ENCODE measurements at places on chromosomes 1 and 21.

GRCh38 chr1:923131-923990, at the start of gene SAMD11:
Gene SAMD11, plus strand, starts transcription at chr1:923923. Its CDS starts 509 bp downstream, at chr1:924432.
- DNase-seq: peak; percentile 48

GRCh38 chr1:238153939-238154338, 263.2 kb upstream of the ZP4 start:
- no peak for DNase-seq

DNA sequence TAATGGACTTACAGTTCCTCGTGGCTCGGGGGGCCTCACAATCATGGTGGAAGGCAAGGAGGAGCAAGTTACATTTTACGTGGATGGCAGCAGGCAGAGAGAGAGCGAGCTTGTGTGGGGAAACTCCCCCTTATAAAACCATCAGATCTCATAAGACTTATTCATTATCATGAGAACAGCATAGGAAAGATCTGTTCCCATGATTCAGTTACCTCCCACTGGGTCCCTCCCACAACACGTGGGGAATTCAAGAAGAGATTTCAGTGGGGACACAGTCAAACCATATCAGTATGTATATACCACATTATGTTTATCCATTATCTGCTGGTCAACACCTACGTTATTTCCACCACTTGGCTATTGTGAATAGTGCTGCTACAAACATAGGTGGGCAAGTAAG, 352.3 kb upstream of the B3GALT2 start:
- peak; percentile 72 for DNase-seq

GRCh38 chr1:172252321-172252720, 168.2 kb upstream of the C1orf105 start:
- no peak for DNase-seq

GRCh38 chr21:26686278-26686677, 113.2 kb upstream of the CYYR1 start:
- no peak for DNase-seq

- DNase-seq: no peak
Measured at GRCh38 chr1:58813361-58813760, 29.5 kb upstream of the JUN start.

DNA sequence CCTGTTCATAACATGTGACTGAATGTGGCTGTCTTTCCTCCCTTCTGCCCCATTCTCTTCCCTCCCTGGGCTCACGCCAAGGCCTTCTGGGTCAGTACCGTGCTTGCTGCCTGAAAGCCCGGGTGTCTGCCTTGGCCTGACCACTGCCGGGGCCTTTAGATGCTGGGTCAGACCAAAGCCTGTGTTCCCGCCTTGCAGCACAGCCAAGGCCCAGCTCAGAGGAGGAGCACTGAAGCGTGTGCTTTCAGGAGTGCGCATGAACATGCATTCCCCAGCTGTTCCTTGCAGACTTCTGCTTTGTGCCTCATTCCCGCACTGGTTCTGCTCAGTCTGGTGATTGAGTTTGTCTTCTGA, 27.0 kb upstream of the SARS1 start:
- DNase-seq: no peak

DNA sequence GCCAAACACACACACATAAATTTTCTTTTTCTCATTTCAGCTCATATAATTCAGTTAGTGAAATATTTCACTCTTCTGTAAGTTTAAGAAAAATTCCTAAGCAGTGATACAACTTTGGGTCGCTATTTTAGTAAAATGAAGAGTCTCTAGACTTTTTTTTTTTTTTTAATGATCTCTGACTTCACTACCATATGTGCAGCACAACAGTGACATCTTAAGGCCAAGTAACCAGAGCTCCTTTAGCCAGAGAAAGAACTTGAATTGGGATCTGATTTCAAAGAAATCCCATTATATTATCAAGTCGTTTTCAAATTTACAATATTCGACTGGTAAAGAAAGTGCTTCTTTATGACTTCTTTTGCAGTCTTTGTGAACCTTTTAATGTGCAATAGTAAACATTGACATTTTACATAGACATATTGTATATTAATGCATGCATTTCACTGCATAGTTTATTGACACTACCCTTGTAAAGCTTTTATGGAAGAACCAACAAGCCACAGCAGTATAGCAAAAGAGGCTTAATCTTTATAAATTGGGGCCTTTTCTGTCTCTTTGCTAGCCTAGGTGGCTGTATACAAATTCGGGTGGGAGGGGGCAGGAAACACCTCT, 62.2 kb downstream of the LRRC40 start:
- no peak for DNase-seq

DNA sequence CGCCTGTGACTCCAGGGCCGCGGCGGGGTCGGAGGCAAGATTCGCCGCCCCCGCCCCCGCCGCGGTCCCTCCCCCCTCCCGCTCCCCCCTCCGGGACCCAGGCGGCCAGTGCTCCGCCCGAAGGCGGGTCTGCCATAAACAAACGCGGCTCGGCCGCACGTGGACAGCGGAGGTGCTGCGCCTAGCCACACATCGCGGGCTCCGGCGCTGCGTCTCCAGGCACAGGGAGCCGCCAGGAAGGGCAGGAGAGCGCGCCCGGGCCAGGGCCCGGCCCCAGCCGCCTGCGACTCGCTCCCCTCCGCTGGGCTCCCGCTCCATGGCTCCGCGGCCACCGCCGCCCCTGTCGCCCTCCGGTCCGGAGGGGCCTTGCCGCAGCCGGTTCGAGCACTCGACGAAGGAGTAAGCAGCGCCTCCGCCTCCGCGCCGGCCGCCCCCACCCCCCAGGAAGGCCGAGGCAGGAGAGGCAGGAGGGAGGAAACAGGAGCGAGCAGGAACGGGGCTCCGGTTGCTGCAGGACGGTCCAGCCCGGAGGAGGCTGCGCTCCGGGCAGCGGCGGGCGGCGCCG, at the start of gene SIM2:
TSS of gene SIM2 (plus strand) at position 135 of the 565 bp plus-strand sequence. CDS start 632 bp downstream, outside the sequence.
- no peak for DNase-seq

- DNase-seq: no peak
Measured at GRCh38 chr1:84877592-84877991, 15.4 kb downstream of the LPAR3 start.

- DNase-seq: no peak
Measured at GRCh38 chr1:234481771-234482170, 2.8 kb upstream of the TARBP1 start.

DNA sequence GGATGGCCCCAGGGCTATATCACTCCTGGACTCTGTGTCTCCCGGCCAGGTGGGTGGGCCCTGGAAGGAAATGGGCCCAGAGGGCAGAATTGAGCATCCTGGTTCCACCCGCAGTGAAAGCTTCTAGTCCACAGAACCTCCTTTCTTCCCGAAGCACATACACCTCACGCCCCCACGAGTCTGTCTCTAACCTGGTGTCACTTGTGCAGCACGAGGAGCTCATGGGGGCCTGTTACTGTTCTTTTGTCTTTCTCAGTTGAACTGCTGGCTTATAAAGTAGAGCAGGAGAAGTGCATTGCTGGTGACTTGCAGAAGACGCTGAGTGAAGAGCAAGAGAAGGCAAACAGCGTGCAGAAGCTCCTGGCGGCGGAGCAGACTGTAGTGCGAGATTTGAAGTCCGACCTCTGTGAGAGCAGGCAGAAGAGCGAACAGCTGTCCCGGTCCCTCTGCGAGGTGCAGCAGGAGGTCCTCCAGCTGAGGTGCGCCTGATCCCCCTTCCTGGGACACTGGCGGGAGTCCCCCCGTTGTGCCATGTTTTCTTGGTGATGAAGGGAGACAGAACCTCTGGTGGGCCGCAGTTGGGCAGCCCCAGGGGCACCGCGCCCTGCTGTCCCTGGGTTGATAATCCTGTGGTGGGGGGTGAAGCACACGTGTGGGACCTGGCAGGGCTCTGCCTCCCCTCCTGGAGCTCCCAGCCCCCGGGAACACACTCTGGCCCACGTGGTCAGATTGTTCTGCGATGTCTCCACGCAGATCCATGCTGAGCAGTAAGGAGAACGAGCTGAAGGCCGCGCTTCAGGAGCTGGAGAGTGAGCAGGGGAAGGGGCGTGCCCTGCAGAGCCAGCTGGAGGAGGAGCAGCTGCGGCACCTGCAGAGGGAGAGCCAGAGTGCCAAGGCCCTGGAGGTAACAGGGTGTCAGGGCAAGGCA, 28.7 kb upstream of the DIP2A start:
- no peak for DNase-seq

DNA sequence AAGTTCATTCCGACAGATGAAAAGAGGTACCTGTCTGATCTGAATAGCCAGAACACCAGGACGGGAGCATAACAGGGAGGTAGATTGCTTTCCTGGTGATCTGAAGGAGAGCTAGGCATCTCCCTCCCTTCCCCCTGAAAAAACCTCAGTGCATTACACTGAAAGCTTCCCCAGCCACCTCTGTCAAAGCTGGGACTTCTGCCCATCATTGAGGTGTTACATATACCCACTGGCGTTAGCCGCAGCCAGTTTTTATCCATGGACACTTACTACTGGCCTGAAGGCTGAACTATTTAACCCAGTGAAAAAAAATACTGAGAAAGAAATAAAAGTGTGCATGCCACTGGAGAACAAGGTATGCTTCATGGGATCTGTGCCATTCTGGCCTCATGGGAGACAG, 568.3 kb upstream of the ADAMTS5 start:
- DNase-seq: no peak

GRCh38 chr1:229689904-229690303, 63.9 kb downstream of the URB2 start:
- no peak for DNase-seq
